ENCODE measurements at places on chromosomes 6 and 20. TPM values are rescaled to one million over a fixed set of nuclear protein-coding genes. Genes with fewer than 3 reads are reported as not detected.

The TMEM244 gene
- total RNA-seq, result not detected

The SNAP91 gene
- total RNA-seq, result 0.95 TPM

DNA sequence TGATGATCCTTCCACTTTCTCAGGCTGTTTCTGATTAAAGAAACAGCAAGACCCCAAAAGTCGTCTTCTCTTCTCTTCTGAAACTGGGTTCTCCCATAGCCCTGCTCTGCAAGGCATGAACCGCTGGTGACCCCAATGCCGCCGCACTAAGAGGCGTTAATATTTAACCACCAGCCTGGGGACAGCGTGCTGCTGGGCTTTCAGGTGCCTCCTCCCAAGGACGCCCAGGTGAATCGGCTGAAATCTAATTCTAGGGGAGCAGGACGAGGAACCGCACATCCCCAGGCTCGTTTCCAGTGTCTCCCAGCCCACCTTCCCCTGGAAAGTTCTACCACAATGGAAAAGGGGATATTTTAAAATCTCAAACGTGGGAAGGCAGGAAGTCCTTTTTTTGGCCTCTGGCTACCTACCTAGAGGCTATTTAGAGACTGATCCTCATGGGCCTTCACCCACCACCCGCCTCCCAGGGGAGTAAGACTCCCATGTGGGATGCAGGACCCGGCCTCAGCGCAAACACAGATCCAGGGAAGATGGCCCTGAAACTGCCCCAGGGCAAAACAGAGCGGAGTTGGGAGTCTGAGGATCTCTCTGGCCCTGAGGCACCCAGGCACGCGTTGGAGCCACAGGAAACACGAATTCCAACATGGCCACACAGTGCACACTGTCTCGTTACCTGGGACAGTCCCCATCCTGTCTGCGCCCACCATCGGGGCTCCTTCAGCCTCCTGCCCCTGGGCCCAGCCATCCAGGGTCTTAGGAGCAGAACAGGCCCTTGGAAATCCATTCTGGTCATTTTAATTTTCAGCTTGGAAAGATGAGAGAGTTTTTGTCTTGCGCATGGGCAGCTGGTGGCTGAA is 56.2 kb downstream of the BMP7 start:
- no peak overlapping the region for H3K27ac ChIP-seq
- no peak for DNase-seq
- H3K36me3 ChIP-seq, result no peaks in the 10 kb centered on the region
- peaks cover 12% of the 10 kb centered on the region for H3K4me1 ChIP-seq

DNA sequence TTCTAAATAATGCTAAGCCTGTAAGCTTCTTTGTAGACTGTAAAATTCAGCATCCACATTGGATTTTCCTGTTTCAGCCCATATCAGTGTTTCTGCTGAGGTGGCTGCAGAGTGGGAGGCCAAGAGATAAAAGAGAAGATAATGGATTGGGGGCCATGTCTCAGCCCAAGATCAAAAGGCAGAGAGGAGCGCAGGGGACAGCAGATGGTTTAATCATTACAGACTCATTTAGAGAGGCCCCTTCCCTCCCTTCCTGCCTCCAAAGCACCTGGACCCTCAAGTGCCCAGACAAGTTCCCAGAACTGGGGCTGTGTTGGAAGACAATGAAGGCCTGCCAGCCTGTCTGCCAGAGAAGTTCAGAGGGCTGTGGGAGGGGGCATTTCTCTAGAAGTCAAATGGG is 20.4 kb upstream of the CTNNBL1 start:
- no peaks in the 10 kb centered on the region for H3K36me3 ChIP-seq
- peaks cover 5% of the 10 kb centered on the region for H3K27me3 ChIP-seq
- DNase-seq, result no peak
- no peaks in the 10 kb centered on the region for H3K4me1 ChIP-seq

DNA sequence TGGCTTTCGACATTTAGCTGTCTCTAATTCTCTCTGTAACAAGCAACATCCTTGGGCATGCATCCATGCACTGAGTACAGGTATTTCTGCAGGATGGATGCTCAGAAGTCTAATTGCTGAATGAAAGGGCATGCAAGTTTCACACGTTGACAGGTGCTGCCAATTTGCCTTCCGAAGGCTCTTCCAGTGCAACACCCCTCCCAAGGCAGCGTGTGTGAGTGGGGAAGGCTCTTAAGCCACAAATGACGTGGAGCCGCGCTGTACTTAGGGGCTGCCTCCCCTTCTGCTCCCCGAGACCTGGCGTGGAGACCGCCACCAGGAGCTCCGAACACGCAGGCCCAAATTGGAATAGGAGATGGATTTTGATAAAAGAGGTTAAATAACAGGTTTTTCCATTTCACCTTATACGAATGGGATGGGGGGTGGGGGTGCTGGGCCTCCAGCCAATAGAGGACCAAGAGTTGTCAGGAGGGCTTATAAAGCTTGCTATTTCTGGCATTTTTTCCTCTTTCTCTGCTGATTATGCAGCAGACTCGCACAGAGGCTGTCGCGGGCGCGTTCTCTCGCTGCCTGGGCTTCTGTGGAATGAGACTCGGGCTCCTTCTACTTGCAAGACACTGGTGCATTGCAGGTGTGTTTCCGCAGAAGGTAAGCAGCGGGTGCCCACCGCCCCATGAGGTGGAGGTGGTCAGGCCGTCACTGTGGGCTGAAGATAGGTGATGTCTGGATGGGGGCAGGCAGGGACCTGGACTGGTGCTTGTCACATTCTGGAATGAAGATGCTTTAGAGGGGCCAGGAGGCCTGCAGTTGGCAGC is 30.9 kb downstream of the TOX2 start:
- H3K4me1 ChIP-seq, result peaks cover 82% of the 10 kb centered on the region
- DNase-seq, result no peak
- H3K4me3 ChIP-seq, result no peak overlapping the region
- H3K27ac ChIP-seq, result peak overlapping the region; percentile 86
- no peaks in the 10 kb centered on the region for H3K36me3 ChIP-seq
- H3K27me3 ChIP-seq, result no peaks in the 10 kb centered on the region

- no peak for DNase-seq
- H3K4me1 ChIP-seq, result no peaks in the 10 kb centered on the region
- H3K36me3 ChIP-seq, result 0 out of 2 replicates have a peak, but pooled peaks cover 2% of the 10 kb centered on the region
- no peak overlapping the region for H3K27ac ChIP-seq
Observed at GRCh38 chr6:157211603-157212455, 111.5 kb downstream of the TMEM242 start.

DNA sequence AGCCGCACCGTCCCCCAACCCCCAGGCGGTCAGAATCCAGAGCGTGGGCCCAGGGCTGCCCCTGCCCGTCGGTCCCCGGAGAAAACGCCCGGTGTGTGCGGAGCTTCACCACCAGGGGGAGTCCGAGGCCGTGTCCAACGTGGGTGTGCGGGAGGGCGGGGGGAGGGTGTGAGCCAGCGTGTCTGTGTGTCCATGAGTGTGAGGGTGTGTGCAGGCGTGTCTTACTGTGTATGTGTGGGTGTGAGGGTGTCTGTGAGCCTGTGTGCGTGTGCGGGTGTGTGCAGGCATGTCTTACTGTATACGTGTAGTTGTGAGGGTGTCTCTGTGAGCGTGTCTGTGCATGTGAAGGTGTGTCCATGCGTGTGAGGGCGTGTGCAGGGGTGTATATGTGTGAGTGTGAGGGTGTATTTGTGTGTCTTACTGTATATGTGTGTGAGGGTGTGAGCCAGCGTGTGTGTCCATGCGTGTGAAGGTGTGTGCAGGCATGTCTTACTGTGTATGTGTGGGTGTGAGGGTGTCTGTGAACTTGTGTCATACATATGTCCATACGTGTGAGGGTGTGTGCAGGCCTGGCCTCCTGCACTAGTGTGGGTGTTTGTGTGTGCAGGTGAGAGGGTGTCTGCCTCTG is 24.6 kb upstream of the GATA5 start:
- peaks cover 36% of the 10 kb centered on the region for H3K4me1 ChIP-seq
- H3K36me3 ChIP-seq, result no peaks in the 10 kb centered on the region
- H3K27ac ChIP-seq, result peak overlapping the region; percentile 84
- H3K4me3 ChIP-seq, result no peak overlapping the region

DNA sequence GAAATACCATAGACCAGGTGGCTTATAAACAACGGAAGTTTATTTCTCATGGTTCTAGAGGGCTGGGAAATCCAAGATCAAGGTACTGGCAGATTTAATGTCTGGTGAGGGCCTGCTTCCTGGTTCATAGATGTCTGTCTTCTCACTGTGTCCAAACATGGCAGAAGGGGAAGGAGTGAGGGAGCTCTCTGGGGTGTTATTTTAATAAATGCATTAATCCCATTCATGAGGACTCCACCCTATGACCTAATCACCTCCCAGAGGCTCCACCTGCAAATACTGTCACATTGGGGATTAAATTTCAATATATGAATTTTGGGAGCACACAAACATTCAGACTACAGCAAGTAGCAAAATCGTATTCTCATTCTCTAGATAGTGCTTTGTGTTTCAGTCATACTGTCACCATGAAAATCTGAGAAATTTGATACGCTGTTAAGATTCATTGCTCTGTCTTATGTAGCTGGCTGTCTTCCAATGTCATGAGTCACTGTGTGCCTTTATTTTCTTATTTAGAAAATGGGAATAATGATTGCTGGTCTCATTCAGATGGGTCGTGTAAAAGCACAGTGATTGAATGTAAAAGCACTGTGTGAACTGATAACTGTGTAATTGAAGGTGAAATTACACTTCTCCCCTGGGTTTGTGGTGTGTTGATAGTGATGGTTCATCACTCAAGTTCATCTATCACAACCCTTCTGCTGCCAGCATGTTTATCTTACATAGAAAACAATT is 8.9 kb upstream of the ERVFRD-1 start:
- no peaks in the 10 kb centered on the region for H3K27me3 ChIP-seq
- H3K4me3 ChIP-seq, result no peak overlapping the region
- no peaks in the 10 kb centered on the region for H3K36me3 ChIP-seq

GRCh38 chr6:169383265-169383664 is 129.6 kb upstream of the THBS2 start:
- no peaks in the 10 kb centered on the region for H3K36me3 ChIP-seq
- no peaks in the 10 kb centered on the region for H3K4me1 ChIP-seq
- no peaks in the 10 kb centered on the region for H3K27me3 ChIP-seq
- DNase-seq, result no peak

- no peak for DNase-seq
- no peak overlapping the region for H3K4me3 ChIP-seq
- no peak overlapping the region for H3K27ac ChIP-seq
- no peaks in the 10 kb centered on the region for H3K27me3 ChIP-seq
Observed at GRCh38 chr20:47249913-47250312, 106.6 kb downstream of the ZMYND8 start.

GRCh38 chr20:41170386-41171105 is 33.2 kb downstream of the PLCG1 start:
- H3K36me3 ChIP-seq, result no peaks in the 10 kb centered on the region
- H3K27me3 ChIP-seq, result no peaks in the 10 kb centered on the region
- DNase-seq, result no peak
- H3K4me3 ChIP-seq, result no peak overlapping the region

All from Panc1 (cell line).